ENCODE measurements at places on chromosomes 4 and X.

- no peak for DNase-seq
Observed at GRCh38 chr4:72827968-72828367, 241.5 kb downstream of the COX18 start.

- DNase-seq, result no peak
Observed at GRCh38 chr4:132860976-132861375, 288.1 kb upstream of the PCDH10 start.

- no peak for DNase-seq
Observed at GRCh38 chr4:185405296-185405999, 8.8 kb downstream of the ANKRD37 start.

DNA sequence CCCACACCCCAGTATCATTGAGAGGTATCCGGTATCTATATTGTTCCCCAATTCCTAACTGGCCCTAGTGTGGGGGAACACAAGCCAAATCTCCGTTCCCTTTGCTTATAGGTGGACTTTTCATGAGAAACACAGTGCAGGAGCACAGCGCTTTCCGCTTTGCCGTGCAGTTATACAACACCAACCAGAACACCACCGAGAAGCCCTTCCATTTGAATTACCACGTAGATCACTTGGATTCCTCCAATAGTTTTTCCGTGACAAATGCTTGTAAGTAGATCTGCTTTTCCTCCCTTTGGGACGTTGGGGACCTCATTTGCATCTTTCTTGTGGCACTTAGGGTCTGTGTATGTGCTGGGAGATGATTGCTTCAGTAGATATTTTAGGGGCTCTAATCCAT, 1.6 kb downstream of the GRIA3 start:
- DNase-seq, result peak; percentile 33

- DNase-seq, result peak; percentile 55
Observed at GRCh38 chr4:16001484-16001858, 38.5 kb upstream of the FGFBP2 start.

DNA sequence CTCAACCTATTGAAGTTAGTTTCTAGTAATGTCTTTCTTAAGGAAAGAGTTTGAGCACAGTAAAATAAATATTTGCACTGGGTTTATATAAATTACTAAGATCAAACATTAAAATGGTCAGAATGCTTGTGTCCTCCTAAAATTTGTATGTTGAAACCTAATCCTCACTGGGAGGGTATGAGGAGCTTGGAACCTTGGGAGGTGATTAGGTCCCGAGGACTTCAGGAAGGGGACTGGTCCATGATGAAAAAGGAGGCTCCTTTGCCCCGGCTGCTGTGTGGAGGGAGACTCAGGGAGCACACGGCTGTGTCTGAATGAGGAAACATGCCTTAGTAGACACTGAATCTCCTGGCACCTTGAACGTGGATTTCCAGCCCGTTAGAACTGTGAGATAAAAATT, 221.9 kb downstream of the TENM3 start:
- DNase-seq, result no peak

- DNase-seq, result no peak
Observed at GRCh38 chrX:39967348-39967747, 130.4 kb downstream of the BCOR start.

Measured in right cardiac atrium (tissue), 5 donors.